Activated T-helper 2 cell treated with anti-CD3 and anti-CD28 coated beads, Interferon-gamma antibody, Interleukin-2, Interleukin-4, amounts not matched to agents 10 μg/mL and 5 μg/mL and 100 μg/mL, durations not matched to agents 14 hours and 24 hours and 36 hours (primary cell): ENCODE measurements at places on chromosomes 5 and 9. TPM values are rescaled to one million over a fixed set of nuclear protein-coding genes. Genes with fewer than 3 reads are reported as not detected.

Gene SLC34A3
- total RNA-seq: not detected in 2 replicates

Gene TXNDC8
- not detected in 2 replicates for total RNA-seq

Gene TSSK1B
- total RNA-seq: not detected in 2 replicates

Gene FST
- total RNA-seq: not detected in 2 replicates

Gene CD274
- total RNA-seq: 36.7 and 40.5 TPM in 2 replicates

Gene ZNF484
- total RNA-seq: 7.5 and 8.0 TPM in 2 replicates

Gene SH3GL2
- total RNA-seq: not detected in 2 replicates

Gene TMEM252
- total RNA-seq: not detected in 2 replicates

Gene KIF4B
- 0.07 TPM in 1 of 2 replicates, not detected in the other for total RNA-seq

Gene ANKRD18A
- 2.7 and 3.9 TPM in 2 replicates for total RNA-seq
